ENCODE measurements at places on chromosomes 2 and 18.

DNA sequence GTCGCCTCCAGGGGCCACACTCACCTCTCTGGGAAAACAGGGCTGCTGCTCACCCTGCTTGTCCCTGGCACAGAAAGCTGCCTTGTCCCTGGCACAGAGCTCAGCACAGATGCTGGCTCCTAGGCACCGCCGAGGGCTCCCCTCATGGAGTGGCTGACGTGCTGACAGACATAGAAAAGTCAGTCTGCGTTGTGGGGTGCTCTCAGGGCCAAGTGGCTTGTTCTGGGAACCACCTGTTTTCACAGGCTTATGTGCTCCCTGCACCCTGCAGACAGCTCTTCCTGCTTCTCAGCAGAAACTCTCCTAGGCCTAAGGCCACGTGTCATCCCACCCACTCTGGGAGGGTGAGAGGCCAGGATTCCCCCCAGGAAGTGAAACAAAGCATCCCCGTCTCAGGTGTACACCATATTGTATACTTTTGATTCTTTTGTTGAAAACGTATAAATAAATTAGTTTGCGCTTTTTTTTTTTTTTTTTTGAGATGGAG, 84.7 kb upstream of the TMEM200C start:
- no peak for DNase-seq

GRCh38 chr2:232028631-232029030, 67.1 kb downstream of the DIS3L2 start:
- no peak for DNase-seq

DNA sequence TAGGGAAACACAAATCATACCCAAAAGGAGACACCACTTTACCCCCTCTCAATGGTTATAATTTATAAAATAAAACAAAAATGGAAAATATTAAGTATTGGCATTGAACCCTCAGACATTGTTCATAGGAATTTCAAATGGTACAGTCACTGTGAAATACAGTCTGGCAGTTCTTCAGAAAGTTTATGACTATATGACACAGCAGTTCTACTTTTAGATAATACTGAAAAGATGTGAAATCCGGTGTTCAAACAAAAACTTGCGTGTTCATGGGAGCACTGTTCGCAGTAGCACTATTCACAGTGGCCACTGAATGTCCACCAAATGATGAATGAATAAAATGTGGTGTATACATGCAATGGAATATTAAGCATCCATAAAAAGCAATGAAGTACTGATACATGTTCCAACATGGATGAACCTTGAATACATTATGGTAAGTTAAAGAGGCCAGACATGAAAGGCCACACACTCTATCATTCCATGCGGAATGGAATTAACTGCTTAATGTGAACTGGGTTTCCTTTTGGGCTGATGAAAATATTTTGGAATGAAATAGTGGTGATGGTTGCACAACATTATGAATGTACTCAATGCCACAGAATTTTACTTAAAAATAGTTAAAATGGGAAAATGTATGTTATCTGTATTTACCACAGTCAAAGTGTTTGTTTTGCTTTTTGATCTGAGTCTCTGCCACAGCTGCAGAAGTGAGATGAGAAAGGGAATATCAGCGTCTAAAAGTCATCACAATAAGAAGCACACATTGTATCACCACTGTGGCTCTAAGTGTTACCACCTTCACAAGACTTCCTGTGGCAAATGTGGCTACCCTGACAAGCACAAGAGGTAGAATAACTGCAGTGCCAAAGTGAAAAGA, 864.6 kb downstream of the SUCLG1 start:
- no peak for DNase-seq

DNA sequence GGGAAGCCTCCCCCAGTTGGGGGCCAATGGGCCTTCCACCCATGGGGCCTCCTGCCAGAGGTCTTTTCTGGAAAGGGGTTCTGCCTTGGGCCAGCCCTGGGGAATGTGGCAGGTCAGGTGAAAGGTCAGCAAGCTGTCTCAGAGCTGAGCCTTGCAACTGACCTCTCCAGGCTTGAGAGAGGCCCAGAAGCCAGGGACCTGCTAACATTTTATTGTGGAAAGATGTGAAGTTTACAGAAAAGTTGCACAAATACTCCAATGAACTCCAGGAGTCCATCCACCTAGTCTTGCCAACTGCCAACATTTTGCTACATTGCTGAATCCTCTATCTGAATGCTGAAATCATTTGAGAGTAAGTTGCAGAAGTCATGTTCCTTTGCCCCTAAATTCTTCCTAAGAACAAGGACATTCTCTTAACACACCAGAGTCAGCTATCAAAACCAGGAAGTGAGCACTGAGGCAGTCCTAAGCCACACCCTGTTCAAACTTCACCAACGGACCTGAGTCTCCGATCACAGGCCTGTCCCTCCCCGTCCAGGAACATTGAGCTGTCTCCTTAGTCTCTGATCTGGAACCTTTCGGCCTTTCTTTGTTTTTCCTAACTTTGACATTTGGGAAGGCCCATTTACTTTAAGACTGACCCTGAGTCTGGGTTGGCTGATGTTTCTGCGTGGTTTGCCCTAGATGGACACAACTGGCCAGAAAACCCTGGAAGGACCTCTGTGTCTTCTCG, 4.0 kb downstream of the SNORC start:
- DNase-seq = no peak

DNA sequence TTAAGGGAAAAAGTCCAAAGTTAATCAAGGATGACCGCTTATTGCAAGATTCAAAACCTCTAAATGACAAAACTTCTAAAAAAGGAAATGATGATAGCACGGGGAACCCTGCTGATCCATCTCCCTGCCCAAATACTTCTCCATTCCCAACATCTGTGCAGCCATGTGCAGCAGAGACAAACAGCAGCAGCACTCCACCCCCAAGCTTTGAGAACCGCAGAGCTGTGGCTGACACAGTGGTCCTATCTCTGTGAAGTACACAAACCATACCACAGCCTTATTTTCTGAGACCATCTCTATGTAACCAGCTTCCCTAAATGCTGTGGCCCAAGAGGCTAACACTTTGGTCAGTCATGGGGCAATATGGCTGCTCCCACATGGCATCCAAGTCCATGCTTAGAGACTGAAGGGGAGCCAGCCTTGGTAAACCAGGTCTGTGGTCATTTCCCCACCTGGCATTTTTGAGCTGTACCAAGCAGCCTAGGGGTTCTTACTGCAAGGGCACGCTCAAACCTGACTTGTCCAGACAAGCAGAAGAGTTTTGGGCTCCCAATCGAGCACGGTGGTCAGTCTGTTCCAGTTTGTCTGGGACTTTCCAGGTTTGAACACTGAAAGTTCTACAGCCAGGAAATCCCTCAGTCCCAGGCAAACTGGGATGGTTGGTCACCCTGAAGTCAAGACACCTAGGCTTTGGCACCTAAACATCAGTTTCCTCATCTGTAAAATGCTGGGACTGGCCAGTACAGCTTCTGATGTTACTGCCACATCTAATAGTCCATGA, 17.1 kb upstream of the NFE2L2 start:
- DNase-seq = no peak

DNA sequence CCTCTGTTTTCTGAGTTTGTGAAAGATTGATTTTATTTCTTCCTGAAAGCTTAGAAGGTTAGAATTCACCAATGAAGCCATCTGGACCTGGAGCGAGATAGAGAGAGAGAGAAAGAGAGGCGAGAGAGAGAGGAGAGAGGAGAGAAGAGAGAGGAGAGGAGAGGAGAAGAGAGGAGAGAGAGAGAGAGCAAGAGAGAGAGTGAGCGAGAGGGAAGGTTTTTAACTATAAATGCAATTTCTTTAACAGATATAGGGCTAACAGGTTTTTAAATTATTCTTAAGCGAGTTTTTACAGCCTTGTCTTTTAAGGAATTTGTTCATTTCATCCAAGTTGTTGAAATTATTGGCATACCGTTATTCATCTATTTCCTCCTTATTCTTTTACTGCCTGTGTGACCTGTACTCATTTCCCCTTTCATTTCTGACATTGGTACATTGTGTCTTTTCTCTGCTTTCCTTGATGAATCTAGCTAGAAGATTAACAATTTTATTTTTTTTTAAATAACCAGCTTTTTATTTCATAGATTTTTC, 56.1 kb downstream of the BABAM2 start:
- no peak for DNase-seq

- no peak for DNase-seq
Measured at GRCh38 chr18:49339146-49339545, 121.3 kb downstream of the DYM start.

- peak; percentile 95 for DNase-seq
Measured at GRCh38 chr2:241877989-241878970, 8.8 kb downstream of the RTP5 start.

GRCh38 chr2:192534072-192534471, 339.3 kb upstream of the TMEFF2 start:
- DNase-seq = no peak

DNA sequence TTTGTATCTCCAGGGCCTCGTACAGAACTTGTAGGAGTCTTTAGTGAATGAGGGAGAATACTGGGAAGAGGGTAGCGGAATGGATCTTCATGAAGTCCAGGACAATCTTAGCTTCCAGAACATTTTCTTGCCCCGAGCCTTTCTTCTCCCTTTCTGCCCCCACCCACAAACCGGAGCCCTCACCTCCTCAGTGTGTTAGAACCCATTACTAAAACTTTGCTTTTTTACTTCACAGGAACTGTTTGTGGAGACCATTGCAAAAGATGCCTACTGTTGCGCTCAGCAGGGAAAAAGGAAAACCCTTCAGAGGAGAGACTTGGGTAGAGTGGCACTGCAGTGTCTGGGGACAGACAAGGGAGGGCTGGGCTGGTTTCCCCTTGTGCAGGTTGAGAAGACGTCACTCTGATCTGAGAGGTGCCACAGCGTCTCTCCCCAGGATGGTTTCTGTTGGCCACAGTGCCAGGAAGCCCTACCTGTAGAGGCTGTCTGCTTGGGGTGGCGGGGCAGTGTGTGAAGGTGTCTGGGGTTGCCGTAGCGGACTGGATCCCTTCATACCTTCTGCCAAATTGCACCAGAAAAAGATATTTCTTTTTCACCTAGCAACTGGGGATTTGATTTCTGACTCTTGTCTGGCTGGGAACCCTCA, 786 bp downstream of the POLE4 start:
- no peak for DNase-seq

DNA sequence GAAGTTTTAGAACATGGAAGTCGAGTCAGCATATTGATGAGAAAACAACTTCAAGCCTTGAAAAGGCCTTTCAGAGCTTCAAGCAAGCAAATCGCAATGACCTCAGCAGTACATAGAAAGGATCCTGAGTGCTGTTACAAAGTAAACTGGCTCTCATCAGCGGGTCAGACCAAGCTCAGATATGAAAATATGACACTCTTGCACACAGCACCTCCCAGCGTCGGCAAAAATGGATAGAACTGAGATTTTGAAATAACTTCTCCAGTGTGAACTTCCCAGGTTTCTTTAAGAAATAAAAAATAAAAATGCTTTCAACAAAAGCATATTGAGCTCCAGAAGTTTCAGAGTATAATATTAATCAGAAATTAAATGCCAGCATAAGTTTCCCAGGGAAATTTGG, 296.9 kb downstream of the FBXO15 start:
- no peak for DNase-seq

GRCh38 chr2:179373816-179374215, 109.2 kb upstream of the SESTD1 start:
- no peak for DNase-seq

GRCh38 chr2:40329739-40330030, 122.2 kb downstream of the SLC8A1 start:
- DNase-seq = no peak

DNA sequence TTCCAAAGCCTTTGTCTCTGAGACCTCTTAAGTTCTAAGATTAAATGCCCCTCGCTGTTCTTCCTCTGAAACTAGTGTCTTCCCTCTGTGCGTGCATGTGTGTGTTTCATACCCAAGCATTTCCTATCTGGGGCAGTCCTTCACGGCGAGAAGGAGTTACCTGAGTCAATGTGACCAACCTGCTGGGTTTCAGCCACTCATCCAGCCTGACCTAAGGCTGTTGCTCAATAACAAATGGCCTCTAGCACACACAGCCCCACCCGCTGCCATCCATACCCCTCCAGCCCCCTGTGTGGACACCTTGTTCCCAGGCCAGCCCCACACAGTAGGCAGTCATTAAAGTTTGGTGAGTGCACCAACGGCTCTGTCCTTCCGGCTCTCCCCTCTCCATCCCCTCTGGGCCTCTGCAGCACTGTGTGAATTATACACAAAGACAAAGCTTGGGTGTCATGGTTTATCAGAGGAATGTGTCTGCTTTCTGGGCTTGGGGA, 53.8 kb upstream of the FOSL2 start:
- DNase-seq = no peak

DNA sequence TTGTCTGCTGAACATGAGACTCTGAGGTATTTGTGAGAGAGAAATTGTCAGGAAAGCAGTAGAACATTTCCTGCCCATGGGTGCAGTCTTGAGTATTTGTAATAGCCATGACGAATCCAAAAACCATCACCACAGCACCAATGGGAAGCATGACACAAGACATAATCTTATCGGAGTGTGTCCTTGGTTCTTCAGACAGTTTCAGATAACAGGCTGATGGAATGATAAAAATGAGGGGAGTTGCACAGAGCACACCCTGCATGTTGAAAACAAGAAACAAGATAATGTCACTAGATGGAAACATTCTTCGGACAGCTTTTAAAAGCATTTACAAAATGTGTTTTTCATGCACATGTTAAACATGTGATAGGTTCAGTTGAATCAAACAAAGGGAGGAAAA, 56.9 kb downstream of the SLC38A11 start:
- DNase-seq = no peak

DNA sequence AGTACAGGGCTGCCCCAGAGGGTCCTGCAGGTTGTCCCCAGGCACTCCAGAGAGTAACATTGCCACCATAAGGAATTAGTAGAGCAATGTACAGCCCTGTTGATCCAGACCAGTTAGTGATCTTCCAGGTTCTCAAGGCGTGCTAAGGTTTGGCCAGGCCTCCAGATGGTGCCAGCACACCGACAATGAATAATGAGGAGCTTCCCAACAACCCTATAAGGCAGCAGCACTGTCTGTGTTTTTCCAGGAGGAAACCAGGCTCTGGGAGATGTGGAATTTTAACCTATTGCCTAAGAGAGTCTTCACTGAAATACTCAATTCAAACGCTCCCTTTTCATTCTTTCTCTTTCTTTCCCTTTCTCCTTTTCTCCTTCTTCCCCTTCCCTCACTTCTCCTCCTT, 122.1 kb downstream of the MGAT5 start:
- DNase-seq = no peak

DNA sequence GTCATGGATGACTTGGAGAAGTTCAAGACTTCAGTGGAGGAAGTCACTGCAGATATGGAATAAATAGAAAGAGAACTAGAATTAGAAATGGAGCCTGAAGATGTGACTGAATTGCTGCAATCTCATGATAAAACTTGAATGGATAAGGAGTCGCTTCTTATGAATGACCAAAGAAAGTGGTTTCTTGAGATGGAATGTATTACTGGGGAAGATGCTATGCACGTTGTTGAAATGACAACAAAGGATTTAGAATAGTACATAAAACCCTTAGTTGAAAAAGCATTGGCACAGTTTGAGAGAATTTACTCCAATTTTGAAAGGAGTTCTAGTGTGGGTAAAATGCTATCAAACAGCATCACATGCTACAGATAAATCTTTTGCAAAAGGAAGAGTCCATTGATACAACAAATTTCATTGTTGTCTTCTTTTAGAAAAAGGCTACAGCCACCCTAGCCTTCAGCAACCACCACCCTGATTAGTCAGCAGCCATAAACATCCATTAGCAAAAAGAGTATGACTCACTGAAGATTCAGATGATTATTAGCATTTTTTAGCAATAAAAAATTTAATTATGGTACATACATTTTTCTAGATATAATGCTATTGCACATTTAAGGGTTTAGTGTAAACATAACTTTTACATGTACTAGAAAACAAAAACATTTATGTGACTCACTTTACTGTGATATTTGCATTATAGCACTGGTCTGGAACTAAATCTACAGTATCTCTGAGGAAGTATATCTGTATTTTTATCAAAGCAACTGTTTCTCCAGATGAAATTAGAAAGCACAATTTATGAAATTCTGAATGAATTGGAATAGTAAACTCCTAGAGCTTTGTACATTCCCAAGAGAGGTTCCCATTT, 110.5 kb upstream of the TACR1 start:
- DNase-seq = no peak

Measured in 8988T (cell line).